ENCODE measurements at places on chromosomes 3 and 15.

DNA sequence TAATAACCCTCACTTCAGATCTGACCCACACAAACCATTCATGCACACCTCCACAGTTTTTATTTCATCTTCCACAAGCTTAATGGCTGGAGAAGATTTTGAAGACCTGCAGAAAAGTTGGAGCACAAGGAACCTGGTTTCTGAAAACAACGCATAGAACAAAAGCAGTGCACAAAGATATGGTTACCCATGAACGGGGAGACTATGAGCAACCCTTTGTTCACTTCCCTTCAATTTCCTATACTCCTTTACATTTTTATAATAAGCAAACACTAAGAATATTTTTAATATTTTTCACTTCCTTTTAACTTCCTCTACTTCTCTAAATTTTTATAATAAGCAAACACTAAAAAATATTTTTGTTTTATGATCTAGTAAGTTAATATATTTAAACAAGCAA lies 103.5 kb upstream of the UBE2E2 start:
- no peak for DNase-seq

- no peak for DNase-seq
These were observed 42.9 kb downstream of the TBC1D2B start for GRCh38 chr15:78034495-78035191.

DNA sequence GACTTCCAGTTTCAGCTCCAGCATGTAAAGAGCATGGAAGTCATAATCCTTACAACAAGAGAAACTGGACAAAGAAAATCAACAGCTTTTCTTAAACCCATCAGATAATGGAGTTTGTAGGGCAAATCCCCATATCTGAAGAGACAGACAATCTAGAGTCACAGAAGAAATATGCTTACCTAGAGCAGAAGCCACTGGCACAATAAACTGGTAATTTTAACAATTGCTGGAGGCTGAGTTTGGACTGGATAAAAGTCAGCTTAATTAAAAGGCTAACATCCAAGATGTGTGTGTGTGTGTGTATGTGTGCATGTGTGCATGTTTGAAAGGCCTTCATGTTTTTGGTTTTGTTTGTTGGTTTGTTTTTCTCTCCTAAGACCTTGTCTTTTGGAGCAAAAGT lies 50.6 kb downstream of the TM4SF18 start:
- DNase-seq = no peak

GRCh38 chr3:186821429-186822387 lies 15.4 kb upstream of the RFC4 start:
- DNase-seq = no peak

- no peak for DNase-seq
These were observed 2.4 kb downstream of the SIAH2 start for GRCh38 chr3:150760431-150761200.

GRCh38 chr3:138948371-138949001 lies 1.5 kb downstream of the FOXL2NB start:
- no peak for DNase-seq

- DNase-seq = no peak
These were observed 175.1 kb upstream of the CTNNB1 start for GRCh38 chr3:41024031-41024836.

GRCh38 chr3:71006810-71007785 lies 576.4 kb downstream of the FOXP1 start:
- no peak for DNase-seq

DNA sequence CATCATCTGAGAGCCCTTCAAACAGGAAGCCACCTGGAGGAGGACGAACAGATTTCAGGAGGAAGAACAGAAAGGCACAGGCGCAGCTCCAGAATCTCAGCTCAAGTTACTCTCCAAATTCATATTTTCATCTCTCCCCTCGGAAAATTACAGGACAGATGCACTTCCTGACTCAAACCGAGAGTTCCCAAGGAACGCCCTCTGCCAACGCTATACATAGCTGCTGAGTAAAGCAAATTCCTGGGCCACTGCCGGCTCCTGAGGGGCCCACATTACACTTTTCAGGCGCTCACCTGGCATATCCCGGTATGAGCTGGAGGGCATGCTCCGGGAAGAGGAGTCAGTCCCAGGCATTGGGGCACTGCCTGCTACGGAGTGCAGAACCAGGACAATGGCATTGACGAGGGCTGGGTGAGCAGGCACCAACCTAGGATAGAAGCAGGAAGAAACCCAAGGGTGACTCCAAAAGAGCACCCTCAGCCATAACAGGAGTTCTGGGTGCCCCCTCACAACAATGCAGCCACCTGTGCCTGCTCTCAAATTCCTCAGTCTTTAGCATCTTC lies 11.2 kb downstream of the UBL7 start:
- DNase-seq = no peak

DNA sequence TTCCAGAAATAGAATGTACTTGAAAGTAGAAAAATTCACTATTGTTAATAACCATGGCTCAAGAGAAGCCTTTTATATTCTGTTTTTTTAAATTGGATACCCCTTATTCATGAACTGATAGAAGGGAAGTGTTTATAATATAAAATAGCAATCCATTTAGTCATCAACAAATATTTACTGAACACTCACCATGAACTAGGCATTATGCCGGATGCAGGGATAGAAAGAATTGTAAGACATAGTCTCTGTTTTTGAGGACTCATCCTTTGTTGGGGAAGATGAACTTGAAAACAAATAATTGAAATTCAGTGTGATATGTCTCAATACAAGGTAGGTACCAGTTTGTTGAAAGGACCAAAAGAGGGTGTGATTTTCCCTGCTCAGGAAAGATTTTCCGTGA lies 160.9 kb upstream of the SATB1 start:
- no peak for DNase-seq

DNA sequence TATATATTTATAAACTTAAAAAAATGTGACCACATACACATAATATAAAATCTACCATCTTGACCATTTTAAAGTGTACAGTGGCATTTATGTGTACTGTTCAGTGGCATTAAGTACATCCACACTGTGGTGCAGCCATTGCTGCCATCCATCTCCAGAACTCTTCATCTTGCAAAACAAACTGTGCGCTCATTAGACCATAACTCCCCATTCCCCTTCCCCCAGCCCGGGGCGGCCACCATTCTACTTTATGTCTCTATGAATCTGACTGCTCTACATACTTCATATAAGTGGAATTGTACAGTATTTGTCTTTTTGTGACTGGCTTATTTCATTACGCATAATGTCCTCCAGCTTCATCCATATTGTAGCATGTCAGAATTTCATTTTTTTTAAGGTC lies 47.8 kb downstream of the CTXND1 start:
- no peak for DNase-seq

DNA sequence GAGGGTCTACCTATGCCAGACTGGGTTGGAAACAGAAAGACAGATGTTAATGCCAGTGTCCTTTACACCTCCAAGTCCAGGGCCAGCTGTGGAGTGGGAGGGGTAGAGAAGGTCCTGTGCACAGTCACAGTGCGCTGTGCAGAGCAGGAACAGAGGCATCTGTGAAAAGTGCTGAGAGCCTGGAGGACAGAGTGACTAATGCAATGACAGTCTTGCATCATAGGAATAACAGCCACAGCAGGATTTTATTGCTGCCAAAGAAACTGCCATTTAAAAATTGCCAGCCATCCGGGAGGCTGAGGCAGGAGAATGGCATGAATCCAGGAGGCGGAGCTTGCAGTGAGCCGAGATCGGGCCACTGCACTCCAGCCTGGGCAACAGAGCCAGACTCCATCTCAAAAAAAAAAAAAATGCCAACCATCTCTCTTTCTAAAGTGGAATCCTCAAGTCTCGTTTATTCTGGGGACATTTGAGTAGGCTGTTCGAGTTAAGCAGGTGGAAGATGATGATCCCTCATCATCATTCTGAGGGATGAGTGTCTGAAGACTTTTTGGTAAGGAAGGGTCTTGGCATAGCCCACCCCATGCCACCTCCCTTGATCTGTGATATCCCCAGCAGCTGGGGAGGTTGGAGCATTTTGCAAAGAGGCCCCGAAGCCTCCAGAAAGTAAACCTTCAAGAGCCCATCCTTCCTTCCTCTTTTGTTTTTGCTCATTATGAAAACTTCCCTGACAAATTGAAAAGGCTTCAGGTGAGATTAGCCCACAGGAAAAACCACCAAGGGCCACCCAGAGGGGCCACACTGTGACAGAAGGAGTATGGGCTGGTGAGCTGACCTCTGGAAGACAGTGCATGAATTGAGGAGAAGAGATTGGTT lies 7.7 kb downstream of the CCR2 start:
- DNase-seq = no peak

- no peak for DNase-seq
These were observed 162.8 kb downstream of the SMAD6 start for GRCh38 chr15:66864871-66865281.

DNA sequence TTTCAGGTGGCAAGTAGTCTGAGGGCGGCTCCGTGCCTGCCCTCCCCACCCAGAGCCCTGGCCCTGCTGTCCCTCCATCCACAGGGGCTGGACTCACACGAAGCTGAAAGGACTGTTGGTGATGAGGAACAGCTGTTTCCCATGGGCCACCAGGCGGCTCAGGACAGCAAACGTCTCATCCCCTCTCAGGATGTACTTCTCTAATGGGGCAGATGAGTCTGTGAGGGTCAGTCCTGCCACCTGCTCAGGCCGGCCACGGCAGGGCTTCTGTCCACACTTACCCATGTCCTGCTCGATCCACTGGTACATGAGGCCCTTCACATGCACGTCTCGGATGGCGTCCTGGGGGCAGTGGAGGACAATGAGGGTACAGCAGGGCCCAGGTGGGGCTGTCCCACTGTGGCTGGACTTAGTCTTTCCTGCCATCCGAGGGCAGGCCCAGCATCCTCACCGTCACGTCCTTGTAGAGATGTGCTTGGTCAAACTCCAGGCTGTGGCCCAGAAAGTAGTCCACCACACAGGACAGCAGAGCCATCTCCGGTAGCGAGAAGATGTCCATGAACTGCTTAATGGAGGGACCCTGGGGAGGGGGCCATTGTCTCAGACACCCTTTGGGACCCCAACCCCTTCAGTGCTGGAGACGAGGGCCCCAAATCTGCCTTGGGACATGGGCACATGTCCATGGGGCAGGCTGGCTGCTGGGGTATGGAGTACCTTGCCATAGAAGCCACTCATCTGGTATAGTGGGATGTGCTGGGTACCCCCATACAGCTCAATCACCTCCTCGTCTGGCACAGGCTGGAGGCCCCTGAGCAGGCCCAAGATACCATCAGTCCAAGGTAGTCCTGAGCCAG lies 5.7 kb downstream of the NT5DC2 start:
- peak; percentile 40 for DNase-seq

- DNase-seq = peak; percentile 55
These were observed 274.6 kb downstream of the NTRK3 start for GRCh38 chr15:87981969-87982368.

DNA sequence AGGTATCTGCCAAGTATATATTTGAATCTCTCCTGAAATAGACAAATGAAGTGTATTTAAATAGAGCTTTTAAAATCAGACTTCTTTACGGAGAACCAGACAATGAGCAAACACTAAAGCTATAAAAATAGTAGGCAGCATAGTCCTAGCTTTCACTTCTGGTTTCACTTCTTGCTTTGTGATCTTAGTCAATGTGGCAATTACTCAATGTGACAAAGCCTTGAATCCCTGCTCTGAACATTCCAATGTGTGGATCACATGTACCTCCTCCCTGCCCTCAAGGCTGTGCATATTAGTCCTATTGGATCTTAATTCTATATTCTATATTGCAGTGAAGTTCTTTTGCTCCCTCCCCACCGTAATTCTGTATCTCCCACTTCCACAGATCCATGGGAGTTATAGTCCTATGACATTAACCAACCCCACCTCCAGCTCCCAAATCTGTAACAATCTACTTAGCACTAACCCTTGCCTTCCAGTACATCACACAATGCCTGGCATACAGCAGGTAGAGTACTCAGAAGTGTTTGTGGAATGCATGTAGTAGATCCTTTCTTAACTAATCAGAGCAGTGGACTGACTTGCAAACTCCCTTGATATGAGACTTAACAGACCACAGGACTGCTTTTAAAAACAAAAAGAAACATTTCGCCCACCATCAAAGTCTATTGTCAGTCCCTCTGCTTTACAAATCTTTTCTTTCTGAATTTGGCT lies 24.3 kb upstream of the CP start:
- no peak for DNase-seq

- DNase-seq = no peak
These were observed 21.7 kb downstream of the ZDHHC3 start for GRCh38 chr3:44954304-44954703.

GRCh38 chr3:184039414-184039813 lies 7.9 kb downstream of the HTR3D start:
- DNase-seq = no peak

- no peak for DNase-seq
These were observed 34.7 kb downstream of the EPHB1 start for GRCh38 chr3:134829721-134830120.

DNA sequence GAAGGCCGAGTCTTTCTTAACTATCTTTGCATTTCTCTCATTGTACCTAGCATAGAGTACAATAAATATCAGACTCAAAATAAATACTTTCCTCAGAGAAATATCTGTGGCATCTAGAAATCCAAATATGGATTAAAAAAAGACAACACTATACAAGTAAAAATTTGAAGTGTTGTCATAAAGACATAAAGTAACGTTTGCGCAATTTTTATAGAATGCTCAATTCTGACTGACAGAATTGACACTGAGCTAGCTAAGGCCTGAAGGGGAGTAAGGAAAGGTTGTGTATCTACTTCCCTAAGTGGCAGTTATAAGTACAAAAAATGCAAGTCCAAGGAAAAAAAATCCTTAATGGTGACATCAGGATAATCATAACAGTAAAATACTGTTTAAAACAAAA lies 1.1 kb downstream of the SEC11A start:
- DNase-seq = no peak

GRCh38 chr15:84772031-84772430 lies 23.6 kb downstream of the ZNF592 start:
- DNase-seq = no peak

DNA sequence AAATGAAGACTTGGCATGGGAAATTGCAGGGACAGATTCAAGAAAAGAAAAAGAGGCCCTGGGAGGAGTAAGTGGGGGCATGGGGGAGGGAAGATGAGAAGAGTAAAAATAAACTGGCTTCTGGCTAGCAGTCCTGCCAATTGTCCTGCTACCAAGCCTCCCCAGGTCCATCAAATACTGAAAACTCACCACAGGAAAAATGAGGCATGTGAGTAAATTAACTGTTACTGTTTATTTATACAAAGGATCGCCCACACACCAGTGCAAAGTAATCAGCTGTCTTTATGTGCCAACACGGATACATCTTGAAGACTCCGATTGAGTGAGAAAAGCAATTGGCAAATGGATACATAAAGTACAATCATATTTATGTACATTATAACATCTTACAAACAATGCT lies 10.7 kb upstream of the KLHL25 start:
- no peak for DNase-seq

DNA sequence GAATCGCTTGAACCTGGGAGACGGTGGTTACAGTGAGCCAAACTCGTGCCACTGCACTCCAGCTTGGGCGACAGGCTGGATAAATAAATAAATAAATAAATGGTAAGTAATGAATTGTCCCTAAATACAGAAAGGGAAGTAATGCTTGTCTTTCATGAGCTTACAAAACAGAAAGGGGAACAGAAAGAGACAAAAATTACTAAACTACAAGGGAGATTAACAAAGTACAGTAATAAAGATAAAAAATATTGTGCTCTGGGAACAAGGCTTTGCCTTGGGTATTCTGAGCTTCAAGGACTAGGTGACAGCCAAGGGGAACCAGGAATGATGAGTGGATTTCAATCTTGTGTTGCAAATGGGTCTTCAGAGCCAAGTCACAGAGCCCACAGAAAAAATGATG lies 9.2 kb upstream of the HLTF start:
- no peak for DNase-seq

GRCh38 chr3:152155246-152156020 lies 113.3 kb upstream of the MBNL1 start:
- no peak for DNase-seq

GRCh38 chr3:7410782-7411181 lies 549.9 kb downstream of the GRM7 start:
- DNase-seq = no peak

All from right forelimb (tissue), 1 donor.